T-helper 2 cell treated with Interferon-gamma antibody and Interleukin-4, amounts not matched to agents 100 ng/mL and 5 ng/mL, for 36 hours (primary cell): ENCODE measurements at places on chromosomes 6 and 20. TPM values are rescaled to one million over a fixed set of nuclear protein-coding genes. Genes with fewer than 3 reads are reported as not detected.

Gene ZHX3
- total RNA-seq, result 9.0 and 11.3 TPM in 2 replicates

Gene TTK
- 31.2 and 31.6 TPM in 2 replicates for total RNA-seq

Gene C20orf204
- 4.9 and 5.3 TPM in 2 replicates for total RNA-seq

Gene OR2H2
- total RNA-seq, result not detected in 2 replicates

Gene RSPO3
- total RNA-seq, result not detected in 2 replicates
